ENCODE measurements at places on chromosomes 2 and 18. TPM values are rescaled to one million over a fixed set of nuclear protein-coding genes. Genes with fewer than 3 reads are reported as not detected.

DNA sequence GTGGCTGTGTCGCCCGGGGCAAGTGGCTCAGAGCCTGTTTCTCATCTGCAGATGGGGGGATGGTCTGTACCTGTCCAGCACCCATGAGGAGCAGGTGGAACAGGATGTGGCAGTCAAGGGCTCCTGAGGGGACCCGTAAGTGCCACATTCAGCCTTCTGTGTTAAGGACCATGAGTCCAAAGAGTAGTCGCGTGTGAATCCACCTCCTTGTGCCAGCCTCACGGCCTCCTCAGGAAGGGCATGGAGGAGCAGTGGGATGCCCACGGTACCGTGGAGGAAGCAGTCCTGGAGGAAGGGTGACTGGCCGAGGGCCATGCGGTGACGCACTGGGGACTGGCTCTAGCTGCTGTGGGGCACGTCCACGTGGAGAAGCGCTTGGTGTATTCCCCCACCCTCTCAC lies 61.1 kb downstream of the ODC1 start:
- DNase-seq = no peak

GRCh38 chr18:49959176-49959575 lies 145.8 kb upstream of the ACAA2 start:
- DNase-seq = no peak

DNA sequence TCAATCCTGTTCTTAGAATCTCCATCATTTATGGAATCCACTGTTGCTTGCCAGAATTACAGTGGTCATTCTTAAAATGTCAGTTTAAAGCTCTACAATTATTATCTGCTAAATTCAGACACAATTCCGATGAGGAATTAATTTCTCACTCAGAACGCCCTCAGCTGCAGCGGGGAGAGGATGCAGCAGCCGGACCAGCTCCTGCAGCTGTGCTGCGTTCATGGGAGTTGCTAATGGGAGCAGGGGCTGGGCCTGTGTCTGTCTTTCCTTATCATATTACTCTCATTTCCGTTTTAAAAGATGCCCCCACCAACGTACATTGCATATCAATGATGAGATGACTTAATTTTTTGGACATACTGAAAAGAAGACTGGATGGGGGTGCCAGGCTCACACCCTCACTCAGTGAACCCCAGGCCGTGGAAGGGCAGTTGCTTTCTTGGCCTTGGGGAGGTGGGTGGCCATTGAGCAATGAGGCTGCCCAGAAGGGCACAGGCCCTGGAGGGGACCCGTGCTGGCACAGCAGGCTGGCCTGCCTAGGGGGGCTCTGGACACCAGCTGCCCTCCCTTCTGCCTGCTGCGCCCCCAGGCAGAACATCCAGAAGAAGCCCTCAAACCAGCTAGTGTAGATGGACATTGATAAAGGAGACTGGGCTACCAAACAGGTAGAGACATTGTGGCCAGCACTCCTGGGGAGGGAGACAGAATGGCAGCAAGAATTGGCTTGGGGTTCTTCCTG lies 503.6 kb upstream of the MYT1L start:
- no peak for DNase-seq

- DNase-seq = no peak
Observed at GRCh38 chr2:39615675-39616074, 50.0 kb upstream of the TMEM178A start.

DNA sequence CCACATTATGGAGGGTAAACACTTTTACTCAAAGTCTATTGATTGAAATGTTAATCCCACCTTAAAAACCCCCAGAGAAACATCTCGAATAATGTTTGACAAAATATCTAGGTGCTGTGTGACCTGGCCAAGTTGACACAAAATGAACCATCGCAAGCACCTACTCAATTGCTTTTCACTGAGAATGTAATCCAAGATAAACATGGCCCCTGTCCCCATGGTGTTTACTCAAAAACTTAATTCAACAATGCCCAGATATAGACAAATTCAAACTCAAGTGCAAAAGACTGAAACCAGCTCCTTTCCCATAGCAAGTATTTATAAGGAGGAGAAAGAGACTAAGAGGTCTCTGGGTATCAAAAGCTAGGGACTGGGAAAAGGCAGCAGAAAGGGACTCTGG lies 15.0 kb upstream of the ACMSD start:
- no peak for DNase-seq

- peak; percentile 74 for DNase-seq
Observed at GRCh38 chr2:43024515-43025011, 201.8 kb downstream of the ZFP36L2 start.

DNA sequence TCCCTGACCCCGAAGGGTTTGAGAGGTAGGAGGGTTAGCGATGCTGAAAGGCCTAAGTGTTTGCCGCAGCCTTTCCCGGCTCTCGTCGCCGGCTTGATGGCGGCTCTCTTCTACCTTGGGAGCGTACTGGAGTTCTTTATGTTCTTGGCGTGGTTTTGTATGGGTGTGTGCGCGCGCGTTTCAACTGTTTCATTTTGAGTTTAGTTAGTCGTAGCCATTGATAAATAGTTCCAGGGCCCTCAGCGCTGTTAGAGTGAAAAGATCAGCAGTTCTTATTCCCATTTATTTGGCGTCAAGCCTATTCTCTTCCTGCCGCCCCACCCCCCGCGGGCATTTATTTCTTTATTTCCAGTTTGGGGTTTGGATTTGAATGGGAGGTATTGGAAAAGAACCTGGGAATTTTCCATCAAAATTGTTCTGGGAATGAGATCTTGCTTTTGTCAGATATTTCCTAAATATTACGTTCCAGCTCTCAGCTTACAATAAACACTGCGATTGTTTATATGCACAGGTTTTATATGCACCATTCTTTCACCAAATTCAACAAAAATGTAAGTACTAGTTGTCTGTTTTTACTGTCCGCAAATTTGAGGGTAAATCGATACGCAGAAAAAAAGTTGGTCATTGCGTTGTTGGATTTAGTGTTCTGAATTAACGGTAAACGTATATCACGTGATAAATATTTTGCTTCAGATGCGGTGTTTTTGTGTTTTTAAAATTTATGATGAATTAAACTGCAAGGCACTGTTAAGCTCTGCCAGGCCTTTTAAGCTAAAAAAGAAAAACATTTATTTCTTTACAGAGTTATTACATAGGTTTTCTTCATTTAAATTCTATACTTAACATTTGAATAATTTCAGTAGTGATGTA lies 954 bp downstream of the CCNT2 start:
- peak; percentile 62 for DNase-seq

- DNase-seq = no peak
Observed at GRCh38 chr2:241780939-241781569, 4.4 kb downstream of the GAL3ST2 start.

DNA sequence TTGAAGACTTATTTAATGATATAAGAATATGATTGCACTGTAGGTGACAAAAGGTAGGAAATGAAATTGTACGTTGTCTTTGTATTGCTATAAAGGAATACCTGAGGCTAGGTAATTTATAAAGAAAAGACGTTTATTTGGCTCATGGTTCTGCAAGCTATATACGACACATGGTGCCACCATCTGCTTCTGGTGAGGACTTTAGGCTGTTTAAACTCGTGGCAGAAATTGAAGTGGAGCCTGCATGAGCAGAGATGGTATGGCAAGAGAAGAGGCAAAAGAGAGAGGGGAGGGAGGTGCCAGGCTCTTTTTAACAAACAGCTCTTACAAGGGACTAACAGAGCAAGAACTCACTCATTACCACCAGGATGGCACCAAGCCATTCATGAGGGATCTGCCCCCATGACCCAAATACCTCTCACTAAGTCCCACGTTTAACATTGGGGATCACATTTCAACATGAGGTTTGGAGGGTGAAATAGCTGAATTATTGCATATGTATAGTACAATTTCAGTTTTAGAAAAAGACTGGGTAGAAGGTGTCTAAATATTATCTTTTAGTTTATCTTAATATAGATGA lies 86.8 kb downstream of the GULP1 start:
- DNase-seq = no peak

DNA sequence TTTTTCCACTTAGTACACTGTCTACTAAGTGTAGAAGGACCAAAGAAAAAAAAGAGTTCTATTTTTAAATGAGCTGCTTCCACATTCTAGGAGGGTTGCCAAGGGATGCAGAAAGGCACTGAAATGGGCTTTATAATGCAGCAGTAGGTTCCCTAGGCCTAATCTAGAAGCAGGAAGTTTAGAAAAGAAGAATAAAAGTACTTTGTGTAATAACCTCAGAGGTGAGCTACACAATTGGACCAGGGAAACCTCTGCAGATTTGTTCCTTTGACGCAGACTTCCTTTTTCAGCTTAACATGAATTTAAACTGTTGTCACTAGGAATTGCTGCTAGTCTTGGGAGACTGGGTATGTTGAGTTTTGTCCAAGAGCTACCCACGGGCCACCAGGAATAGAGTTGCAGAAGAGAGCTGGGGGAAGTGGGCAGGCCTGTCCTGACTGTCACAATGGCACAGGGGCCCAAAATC lies 34.6 kb upstream of the RAB1A start:
- DNase-seq = no peak

DNA sequence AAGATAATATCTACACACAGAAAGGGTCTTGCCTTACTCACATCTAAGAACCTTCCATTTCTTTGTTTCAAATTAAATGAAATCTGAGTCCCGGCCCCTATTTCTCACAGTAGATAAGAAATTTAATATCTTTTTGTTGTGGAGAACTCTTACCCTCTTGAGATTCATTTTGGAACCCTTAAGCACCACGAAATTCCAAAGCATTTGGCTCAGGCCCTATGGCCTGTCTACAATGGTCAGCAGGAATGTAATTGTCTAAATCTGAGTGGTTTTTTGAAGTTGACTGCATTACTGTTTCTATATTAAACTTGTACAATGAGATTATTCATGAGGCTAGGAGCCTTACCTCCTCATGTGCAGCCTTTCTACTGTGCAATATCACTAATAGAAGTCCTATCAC lies 723.3 kb downstream of the TSN start:
- no peak for DNase-seq

The ALPP gene
- total RNA-seq = not detected

The ERMN gene
- 0.08 TPM for total RNA-seq

- DNase-seq = no peak
Observed at GRCh38 chr2:24985511-24985910, 13.8 kb upstream of the DNAJC27 start.

DNA sequence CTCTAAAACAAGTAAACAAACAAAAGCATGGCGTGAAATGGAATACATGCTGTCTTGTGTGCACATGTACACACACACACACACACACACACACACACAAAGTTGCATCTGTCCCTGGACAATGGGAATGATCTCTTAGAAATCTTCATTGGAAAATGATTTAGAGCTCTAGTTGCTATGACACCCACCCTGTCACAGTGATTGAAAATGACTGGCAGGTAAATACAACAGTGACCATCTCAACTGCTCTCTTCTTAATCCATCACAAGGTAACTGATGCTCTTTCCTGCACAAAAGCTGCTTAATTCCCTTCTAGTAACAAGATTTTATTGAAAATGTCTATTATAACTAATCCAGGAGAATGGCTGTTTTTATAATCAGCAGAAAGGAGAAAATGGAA lies 1011.7 kb upstream of the GYPC start:
- no peak for DNase-seq

DNA sequence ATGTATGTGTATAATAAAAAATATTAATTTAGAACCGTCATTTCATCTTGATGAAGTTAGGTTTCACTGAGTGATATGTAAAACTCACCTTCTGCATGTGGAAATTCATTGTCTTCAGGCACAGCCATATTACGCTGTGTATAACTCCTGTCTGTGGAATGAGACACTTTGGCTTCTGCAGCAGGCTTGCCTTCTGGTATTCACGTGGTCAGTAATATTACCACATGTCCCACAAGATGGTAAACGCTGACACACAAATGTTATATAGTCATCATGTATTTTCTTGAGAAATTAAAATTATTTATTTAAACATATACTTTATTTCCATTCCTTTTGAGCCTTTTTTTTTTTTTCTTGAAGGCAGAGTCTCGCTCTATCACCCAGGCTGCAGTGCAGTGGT lies 25.1 kb upstream of the AAK1 start:
- no peak for DNase-seq

The ADCYAP1 gene
- total RNA-seq = not detected

The LYG2 gene
- not detected for total RNA-seq

DNA sequence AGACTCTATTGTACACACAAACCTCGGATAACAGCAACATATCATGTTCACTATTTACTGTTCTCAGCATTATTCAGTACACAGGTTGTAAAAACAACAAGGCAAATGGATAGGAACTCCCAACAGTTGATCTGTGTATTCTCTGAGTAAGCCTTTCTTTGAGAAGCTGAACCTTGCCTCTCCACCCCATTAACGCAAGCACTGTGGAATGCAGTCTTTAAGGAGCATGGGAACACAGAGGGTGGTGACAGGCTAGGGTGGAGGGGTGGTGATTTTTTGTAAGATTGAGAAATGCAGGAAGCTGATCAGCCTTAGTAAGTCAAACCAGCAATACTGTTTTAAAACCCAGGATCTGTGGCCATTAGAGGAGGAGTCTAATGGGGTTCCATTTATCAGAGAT lies 19.6 kb upstream of the SERPINB11 start:
- no peak for DNase-seq

GRCh38 chr2:160522951-160523710 lies 29.5 kb upstream of the RBMS1 start:
- no peak for DNase-seq

The MEP1B gene
- not detected for total RNA-seq

DNA sequence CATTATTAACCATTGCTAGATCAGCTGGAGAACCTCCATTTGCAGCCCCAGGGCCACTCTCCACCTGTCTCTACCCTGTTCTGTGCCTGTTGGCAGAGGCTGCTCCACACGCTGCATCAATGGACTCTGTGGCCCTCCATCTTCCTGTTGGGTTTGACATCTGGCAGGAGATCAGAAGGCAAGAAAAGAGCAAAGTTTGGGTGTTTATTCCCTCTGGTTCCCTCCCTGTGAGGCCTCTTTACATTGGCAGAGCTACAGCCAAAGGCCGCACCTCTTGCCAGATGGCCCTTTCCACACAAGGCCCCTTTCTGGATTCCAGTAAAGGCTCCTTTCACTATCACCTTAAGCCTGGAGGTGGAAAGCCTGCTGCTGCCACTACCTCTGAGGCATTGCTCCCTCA lies 110.9 kb upstream of the RND3 start:
- no peak for DNase-seq

DNA sequence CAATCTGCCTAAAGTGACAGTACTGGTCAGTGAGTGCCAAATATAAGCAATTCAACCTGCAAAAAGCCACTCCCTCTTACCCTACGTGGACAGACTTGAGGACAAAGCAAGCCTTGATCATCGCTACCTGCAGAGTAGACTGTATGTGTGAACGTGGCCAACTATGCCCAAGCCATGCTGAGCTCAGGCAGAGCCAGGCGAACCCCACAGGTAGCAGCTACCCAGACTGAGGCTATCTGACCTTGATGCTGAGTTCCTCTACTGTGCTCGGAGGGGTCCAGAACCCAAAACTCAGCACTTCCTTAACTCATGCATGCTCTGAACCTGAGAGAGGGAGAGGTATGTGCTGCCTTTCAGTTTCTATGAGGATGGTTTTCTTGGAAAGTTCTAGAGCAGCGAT lies 63.5 kb upstream of the TMEM200C start:
- DNase-seq = no peak

GRCh38 chr18:58488041-58488440 lies 140.8 kb downstream of the ALPK2 start:
- no peak for DNase-seq

Measured in liver (tissue), 10 donors.